ENCODE measurements at places on chromosomes 12 and 14. TPM values are rescaled to one million over a fixed set of nuclear protein-coding genes. Genes with fewer than 3 reads are reported as not detected.

RNF212B gene
- not detected for total RNA-seq

TSHR gene
- total RNA-seq, result not detected

ASCL1 gene
- not detected for total RNA-seq

LRRK2 gene
- total RNA-seq, result 0.90 TPM

BCL2L14 gene
- total RNA-seq, result not detected

KSR2 gene
- total RNA-seq, result not detected

Measured in HT1080 (cell line).